ENCODE measurements at places on chromosomes 12 and 14. TPM values are rescaled to one million over a fixed set of nuclear protein-coding genes. Genes with fewer than 3 reads are reported as not detected.
A peak's percentile ranks its signal among the peaks of the same experiment; 100 is the strongest.

CLEC1A gene
- total RNA-seq, result not detected

EGLN3 gene
- total RNA-seq, result 1.5 TPM

DNA sequence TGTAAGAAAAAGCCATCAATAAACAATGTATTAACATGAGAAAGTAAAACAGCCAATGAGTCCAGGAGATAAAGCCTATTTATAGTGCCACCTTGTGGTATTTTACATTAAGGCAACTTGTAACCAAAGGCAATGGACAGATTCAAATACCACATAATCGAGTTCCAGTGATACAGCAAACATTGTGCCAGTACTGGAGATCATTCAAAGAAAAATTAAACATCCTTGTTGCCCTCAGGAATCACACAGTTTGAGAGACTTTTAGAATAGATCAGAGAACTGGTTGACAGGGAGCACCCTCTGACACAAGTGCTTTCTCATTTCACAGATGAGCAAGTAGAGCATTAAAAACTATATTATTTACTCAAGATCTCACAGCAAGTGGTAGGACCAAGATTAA, 98.1 kb downstream of the DDHD1 start:
- peak; percentile 60 for DNase-seq

DNA sequence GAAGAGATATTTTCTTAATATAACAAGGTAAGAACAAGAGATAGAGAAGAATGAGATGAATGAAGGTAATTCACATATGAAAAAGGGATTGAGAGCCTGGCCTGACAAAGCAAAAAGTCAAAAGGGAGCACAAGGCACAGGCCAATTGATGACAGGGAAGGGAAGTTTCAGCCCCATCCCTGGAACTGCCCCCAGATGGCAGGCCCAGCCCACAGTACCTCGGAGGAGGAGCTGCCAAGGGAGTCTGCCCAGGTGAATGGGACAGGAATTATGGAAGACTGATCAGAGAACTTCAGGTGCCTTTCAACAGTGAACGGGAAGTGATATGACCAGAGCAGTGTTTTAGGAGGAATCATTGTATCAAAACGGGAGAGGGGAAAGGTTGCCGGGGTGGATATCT, 15.7 kb downstream of the SNRPF start:
- no peak for DNase-seq

POLE2 gene
- total RNA-seq, result 2.6 TPM

PPP4R4 gene
- not detected for total RNA-seq

DACT1 gene
- 2.7 TPM for total RNA-seq

DNA sequence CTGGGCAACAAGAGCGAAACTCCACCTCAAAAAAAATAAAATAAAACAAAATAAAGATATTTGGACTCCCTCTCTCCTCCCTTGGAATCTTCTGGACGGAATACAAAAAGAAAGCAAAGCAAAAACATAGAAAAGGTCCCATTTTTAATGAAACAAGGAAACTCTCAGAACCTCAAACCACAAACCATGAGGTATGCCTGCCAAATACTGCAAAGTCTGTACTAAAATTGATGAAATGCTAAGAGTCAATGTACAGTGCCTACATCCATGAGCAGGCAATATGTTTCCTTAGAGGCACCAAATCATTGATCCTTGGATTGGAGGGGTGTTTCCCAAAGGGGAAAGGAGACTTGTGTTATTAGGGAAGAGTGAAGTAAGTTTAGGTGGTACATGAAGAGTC, 8.2 kb upstream of the RPS6KA5 start:
- no peak for DNase-seq

Data from B cell (primary cell).